ENCODE measurements at places on chromosomes 4 and X. TPM values are rescaled to one million over a fixed set of nuclear protein-coding genes. Genes with fewer than 3 reads are reported as not detected.

SPRY1 gene
- total RNA-seq: 37.3 TPM

TMEM154 gene
- not detected for total RNA-seq

PHOX2B gene
- not detected for total RNA-seq

DNA sequence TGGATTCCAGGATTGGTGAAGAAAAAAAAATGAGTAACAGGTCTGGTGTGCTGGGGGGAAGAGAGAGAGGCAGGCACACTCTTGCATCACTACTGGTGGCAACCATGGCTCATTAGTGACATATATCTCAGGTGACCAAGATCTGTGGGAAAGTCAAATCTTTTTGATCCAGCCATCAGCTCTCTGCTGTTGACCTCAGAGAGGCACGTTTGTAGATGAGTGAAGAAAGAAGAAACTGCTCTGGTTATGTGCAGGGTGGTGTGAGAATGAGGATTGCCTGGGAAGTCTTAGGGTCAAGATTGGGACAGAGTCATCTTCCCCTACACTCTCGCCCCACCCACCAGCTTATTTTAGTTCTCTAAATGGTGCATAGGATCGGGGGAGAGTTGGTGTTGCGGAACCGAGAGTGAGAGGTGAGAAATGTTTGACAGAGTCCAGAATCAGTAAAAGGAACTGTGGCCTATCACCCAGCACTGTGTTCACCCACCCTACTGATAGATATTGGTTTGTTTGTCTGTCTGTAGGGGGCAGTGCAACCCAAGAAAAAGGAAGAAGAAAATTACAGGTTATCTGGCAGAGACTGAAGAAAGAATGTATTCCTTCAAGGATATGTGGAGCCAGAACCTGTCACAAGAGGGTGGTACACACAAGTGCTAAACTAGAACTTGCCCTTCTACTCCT, 21.9 kb downstream of the ARMCX6 start:
- DNase-seq: peak; percentile 65

- DNase-seq: no peak
Observed at GRCh38 chr4:107896646-107897045, 34.7 kb upstream of the CYP2U1 start.

- DNase-seq: no peak
Observed at GRCh38 chrX:13081395-13082205, 37.2 kb upstream of the FAM9C start.

DNA sequence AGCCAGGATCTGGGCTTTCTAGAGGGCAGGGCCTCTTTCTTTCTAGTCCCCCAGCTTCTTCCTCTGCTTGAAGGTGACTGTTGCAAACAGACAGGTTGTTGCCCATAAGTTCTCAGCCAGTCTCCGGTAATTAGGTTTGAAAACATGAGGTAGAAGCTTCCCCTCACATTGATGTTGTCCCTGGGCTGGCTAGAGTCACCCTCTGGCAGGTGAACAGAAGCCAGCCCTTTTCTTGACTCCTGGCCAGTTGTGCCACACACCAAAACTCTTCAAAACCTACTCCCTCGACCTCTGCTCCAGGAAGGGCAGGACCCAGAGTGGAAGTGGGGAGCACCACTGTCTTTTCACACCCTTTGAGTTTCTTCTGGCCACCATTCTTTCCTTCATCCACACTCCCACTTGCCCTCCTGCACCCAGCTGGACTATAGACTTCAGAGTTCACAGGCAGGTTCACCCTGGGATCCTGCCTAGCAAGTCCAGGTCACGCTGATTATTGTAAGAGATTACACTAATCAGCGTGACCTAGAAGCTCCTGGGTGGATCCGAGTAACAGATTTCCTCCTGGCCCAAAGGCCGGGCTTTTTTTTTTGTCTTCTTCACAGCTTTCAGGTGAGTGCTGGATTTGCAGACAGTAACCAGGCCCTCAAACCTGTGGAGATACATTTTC, 37.4 kb upstream of the ARHGAP6 start:
- no peak for DNase-seq

DNA sequence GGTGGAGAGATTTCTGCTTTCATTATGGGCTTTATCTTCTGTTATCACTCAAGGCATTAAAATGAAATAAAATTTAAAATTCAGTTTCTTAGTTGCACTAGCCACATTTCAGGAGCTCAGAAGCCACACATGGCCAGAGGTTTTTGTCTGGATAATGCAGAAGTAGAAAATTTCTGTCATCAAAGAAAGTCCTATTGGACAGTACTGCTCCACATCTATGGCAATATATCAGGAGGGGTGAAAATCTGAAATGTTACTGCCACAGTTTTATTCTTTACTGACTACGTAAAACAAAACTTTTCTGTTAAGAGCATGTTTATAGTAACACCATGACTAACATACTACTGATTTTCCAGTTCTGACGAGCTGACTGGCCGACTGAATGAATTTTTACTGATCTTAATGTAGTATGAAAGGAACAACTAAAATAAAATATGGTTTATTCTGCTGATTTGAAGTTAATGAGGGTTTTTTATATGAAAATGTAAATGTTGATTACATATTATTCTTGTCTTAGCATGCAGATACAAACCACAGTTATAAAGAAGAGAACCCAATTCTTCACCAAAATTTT, 264.0 kb upstream of the HAND2 start:
- no peak for DNase-seq
